ENCODE measurements at places on chromosomes 13 and 19.

- no peak for DNase-seq
Observed at GRCh38 chr19:42596391-42597072, 1.8 kb upstream of the CEACAM8 start.

DNA sequence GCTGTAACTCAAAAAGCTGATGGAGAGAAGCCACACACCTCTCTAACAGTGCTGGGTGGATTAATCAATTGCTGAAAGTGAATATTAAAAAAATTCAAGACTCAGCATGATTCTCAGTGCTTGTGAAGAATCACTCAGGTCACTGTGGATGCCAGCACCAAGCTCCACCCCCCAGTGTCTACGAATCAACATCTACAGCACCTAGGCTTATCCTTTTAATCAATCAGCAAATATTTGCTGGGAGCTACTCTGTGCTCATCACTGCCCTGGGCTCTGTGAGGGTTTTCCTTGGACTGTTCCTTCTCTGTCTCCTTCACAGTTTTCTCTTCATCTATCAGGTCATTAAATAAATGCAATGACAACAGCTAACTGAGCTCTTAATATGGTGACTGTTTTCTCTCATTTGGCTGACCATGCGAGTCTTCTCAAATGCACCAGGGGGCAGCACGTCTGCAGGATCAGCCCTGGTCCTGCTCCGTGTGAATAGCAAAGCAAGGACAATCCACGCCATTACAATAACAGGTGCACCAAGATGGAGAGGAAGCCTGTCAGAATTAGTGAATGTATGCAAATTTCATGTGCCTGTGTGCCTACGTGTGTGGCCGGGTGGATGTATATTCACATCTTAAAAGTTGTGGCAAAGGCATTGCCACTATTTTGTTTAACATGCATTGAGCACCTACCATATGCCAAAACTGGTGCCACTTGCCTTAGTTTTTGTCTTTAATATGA, 14.6 kb upstream of the C13orf42 start:
- peak; percentile 20 for DNase-seq

DNA sequence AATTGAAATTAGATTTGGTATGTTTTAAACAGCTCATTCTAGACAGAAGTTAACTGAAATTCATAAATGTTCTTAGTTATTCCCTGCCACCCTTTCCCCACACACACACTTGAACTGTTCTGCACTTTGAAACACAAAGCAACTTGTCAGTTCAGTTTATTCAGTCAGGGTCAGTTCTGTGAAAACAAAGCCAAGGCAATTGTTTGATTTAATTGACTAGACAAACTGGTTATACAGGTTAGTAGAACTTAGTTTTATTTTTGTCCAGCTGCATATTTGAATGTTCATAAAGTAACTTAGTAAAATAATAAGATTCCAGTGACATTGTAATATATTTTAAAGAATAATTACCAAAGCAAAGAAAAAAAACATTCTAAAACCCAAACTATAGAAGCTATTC, 98.3 kb upstream of the KLF5 start:
- DNase-seq, result no peak

DNA sequence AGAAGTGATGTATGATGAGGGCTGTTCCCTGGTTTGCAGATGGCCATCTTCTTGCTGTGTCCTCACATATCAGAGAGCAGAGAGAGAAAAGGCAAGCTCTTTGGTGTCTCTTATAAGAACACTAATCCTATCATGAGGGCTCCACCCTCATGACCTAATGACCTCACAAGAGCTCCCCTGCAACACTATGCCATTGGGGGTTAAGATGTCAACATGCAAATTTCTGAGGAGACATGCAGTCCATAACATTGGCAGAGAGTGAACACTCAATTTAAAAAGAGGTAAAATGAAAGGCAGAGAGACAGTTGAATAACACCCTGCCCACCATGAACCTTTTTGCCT, 10.9 kb downstream of the FAM187B start:
- DNase-seq, result no peak

DNA sequence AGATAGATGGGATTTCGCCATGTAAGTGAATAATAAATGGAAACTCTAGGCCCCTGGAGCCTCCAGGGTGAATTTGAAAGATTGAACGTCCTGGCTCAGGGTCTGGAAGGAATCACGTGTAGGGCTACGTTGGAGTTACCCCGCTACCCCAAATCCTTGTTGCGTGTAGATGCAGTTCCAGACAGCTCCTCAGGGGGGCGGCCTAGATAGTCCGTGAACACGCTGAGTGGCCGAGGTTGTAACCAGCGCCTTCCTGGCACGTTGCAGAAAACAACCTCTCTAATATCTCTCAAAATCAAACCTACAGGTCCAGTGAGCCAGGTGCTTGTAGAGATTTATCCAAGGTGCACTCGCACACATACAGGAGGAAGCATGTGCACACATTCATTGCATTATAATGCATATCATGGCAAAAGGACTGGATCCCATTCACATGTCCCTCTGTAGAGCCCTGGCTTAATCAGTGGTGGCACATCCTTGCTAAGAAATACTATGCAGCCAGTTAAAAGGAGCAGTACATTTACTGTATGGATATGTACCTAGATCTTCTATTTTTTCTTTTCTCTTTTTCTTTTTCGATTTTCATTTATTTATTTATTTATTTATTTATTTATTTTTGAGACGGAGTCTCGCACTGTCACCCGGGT, 2.5 kb upstream of the KEAP1 start:
- no peak for DNase-seq

DNA sequence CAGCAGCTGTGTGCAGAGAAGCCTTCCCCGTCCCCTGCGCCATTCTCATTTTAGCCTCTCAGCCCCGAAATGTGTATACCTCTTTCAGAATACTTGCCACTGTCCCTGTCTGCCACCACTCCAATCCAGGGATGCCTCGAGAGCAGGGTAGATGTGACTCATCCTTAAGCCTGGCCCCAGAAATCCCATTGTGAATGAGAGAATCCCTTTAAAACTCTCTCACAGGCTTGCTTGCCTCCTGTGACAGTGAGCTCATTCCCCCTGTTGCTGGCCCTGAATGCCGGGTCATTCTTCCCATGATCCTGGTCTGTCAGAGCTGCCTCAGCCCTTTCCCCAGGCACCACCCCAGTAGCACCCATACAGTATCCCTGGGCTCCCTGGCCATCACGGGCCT, 9.6 kb downstream of the AP2A1 start:
- DNase-seq, result no peak

Measured in NCI-H524 treated with DMSO at 0.1 percent for 48 hours (cell line).